ENCODE measurements at places on chromosomes 12 and 14. TPM values are rescaled to one million over a fixed set of nuclear protein-coding genes. Genes with fewer than 3 reads are reported as not detected.
A peak's percentile ranks its signal among the peaks of the same experiment; 100 is the strongest.

DNA sequence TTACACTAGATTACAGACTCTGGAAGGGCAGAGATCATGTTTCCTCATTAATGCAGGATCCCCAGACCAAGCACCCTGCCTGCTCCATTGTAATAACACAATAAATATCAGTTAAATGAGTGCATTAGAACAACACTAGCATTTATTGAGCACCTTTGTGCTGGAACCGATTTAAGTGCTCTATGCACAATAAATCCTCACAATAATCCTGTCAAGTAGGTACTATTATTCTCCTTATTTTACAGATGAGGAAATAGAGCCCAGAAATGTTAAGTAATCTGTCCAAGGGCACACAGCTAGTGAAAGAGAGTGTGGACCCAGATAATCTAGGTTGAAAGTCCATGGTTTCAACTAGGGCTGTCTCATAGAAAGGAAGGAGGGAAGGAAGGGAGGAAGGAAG lies 69.8 kb downstream of the MAP1LC3B2 start:
- no peak for DNase-seq

GRCh38 chr14:65286443-65286842 lies 126.1 kb upstream of the FUT8 start:
- peak; percentile 47 for DNase-seq

The KITLG gene
- 0.66 TPM for total RNA-seq

The ALG10B gene
- total RNA-seq, result 10.3 TPM

DNA sequence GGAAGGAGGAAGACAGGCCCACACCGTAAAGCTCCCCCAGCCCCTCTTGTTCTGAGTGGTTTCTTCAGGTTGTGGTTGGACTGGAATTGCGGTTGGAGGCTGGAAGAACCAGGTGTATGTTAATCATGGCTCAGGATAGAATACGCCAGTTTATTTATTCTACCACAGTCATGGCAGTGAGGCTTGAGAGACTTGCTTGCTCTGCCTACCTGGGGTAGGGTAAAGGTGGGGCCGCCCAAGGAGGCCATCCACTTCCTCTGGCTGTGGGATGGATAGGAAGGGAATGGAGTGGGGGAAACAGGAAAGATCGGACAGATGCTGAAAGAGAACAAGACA lies 8.1 kb downstream of the SHMT2 start:
- no peak for DNase-seq
